ENCODE measurements at places on chromosomes 4 and X.
A peak's percentile ranks its signal among the peaks of the same experiment; 100 is the strongest.

DNA sequence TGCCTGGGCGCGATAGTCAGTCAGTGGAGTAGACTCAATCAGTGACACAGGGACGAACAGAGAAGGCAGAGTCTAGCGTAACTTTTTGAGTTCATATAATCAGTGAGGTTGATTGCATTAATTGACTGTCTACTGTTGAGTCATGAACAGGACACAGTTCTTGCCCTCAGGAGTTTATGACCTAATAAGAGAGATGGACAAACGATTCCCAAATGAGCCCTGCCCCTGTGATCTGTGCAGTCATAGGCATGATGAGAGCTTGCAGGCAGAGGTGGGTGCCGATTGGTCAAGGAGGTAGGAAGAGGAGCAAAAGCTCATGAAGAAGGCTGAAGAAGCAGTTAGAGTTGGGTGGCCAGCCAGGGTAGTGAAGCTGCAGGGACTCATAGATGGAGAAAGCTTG is 57.1 kb downstream of the ADD1 start:
- no peak for DNase-seq

DNA sequence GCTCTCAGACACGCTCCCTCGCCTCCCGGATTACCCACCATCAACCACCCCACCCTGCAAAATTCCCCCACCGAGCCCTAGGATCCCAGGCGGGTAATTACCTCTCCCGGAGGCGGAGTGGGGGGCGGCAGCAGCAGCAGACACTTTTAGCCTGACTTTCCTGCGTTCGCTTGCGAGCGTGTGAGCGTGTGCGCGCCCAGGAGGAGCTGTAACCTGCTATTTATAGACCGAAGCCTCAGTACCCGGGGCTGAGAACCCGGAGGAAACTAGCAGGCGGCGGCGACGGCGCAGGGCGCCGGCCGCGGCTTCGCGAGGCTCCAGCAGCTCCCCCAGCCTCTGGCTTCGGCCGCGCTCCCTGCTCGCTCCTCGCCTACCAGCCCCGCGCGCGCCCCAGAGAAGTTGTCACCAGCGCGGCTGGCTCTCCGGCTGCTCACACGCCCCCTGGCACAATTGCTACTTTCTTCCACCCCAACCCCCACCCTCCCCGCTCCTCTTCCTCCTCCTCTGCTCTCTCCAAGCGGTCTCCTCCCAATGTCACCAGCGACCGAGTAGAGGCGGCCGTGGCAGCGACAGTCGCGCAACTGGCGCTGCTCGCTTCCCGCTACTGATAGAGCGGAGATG is at the start of gene INPP4B:
TSS of gene INPP4B (minus strand) at position 194 of the 621 bp plus-strand sequence.
- no peak for DNase-seq

- no peak for DNase-seq
These were observed 20.6 kb upstream of the KIAA0232 start for GRCh38 chr4:6761649-6762615.

DNA sequence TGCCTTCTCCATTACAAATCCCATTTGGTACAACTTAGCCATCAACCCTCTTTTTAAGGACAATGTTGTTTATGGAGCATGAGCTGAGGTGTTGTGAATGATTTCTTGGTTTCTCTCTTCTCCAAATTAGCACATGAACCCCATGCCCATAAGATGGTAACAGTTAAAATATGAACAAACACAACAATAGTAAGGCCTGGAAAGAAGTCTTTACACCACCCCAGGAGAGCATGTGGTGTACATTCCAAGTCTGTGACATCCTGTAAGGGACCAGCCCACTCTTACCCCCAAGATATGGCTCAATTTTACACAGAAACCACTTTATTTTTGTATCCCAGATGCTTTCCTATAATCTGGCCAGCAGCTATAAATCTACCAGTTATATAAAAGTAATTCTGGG is 226.1 kb downstream of the COX18 start:
- no peak for DNase-seq

GRCh38 chrX:105190252-105190853 is 30.1 kb downstream of the TEX13A start:
- DNase-seq = no peak

DNA sequence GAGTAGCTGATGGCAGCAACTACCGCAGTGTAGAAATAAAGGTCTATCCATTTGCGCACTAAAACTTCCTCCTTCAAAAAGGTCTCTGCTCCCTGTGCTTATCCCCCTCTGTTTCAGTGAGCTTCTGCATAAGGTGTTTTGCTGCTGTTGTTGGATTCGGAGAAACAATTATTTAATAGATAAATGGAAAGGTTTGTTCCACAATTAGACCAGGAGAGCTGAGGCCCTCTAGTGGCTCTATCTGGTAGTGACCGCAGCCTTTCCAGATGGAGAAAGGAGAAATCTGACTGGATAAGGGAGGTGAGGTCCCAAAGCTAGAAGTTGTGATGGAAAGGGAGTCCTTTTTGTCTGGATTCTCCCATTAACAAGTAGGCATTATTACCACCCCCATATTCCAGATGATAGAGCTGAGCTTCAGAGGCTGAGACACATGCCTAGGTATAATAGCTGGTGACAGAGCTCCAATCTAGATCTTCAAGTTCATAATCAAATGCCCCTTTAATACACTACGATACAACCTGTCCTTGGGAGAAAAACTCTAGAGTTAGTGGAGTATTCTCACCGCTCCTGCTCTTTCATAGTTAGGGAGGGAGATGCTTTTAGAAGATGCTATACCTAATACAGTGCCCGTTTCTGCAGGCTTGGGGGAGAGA is 5.1 kb upstream of the GABRQ start:
- peak; percentile 52 for DNase-seq

DNA sequence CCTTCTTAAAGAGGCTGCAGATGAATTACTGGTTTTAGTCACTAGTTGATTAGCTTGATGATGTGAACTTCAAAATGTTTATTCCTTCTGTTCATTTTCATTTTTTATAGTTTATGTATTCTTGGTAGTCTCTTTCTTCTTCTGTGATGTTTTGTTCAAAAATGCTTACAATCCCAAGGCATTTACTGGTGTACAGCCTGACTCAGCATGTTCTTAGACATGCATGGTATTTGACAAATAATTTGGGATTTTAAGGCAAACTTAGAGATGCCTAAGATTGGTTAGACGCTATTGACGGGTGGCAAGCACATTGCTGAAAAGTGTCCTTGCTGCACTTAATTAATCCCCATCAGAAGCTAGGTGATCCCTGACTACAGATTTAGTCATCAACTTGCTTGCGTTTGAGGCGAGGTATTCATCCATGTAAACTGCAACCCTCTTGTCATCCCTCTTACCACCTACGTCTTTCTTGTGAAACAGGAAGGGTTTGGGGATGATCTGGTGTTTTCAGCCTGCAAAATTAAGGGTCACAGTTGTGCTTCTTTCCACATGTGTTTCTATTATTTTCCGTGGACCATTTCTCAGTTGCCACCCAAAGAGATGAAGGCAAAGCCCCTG is 331.8 kb downstream of the DKK2 start:
- DNase-seq = no peak

DNA sequence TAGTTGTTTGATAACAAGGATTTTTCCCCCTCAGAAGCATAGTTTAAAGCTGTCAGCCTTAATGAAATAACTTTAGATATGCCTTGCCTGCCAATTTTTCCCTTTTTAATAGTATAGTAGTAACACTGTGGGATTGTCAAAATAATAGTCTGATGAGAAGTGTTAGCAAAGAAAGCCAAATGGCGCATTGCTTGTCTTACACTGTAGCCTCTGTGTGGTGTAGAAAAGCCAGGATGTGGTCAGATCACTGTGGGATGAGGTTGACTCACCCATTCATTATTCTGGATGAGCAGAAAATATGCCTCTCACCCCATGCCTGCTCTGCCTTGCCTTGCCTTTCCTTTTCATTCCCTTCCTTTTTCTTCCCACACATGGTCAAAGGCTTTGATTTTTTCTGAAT is 257.8 kb upstream of the NRK start:
- DNase-seq = no peak

DNA sequence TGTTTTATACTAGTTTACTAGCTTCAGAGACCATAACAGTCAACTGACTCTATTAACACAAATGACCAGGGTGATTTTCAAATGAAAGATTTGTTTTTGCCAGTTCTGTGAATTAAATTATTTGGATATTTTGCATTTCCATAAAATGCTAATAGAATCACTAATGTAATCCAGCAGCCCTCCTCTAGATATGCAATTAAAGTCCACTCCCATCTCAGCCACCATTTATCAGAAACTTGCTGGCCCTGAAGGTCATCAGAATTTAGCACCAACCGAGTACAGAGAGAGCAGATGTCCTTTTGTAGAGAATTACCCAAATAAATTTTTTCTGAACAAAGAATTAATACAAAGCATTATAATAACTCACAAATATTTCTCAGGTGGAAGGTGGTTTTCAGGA is 531.1 kb upstream of the SLIT2 start:
- DNase-seq = no peak

DNA sequence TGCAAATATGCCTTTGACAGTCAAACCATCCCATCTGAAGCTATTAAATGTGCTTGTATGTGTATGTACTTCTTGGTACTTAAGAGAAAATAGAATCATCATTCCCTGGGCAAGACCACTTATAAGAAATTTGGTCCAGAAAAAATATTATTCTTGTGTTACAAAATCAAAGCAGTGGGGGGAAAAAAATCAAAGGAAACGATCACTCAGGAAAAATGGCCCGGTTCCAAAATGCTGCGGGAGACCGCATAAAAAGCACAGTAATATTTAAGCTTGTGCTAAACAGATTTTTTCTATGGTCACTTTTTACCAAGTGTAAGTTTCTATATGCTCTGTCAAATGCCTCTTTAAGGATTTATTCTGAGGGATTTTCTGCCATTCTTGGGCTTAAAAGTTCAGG is 36.1 kb downstream of the RAI2 start:
- DNase-seq = no peak

DNA sequence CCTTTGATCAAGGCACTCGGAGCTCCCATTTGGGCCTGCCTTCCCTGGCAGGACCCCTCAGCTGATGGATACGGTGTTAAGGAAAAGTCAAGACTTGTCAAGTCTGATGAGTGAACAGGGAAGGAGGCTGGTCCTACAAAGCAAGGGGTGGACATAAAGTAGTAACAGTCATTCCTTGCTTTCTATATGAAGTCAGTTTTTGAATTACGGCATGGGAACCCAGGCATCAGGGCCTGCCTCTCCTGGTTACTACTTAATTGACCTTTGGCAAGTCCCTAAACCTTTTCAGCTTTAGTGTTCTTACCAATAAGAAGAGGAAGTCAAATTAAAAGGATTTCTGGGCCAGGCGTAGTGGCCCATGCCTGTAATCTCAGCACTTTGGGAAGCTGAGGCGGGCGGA is 7.0 kb downstream of the CHST7 start:
- no peak for DNase-seq

GRCh38 chr4:68250151-68250930 is 4.8 kb upstream of the TMPRSS11B start:
- DNase-seq = no peak

DNA sequence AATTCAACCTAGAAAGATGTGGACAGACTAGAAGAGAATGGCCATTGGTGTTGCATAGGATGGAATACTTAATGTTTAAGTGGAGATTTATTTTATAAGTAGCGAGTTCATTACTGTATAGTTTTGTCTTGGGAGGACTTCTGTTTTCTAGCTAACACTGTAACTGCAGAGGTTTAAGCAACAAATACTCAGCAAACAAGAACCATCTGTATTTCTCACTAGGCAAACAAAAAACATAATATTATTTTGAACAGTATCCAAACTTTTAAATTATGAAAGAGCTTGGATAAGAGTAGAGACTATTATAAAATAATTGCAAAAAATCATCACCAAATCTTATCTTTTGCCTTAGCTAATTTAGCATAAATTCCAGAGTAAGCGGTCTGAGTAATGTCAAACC is 121.1 kb downstream of the GLRA3 start:
- no peak for DNase-seq

- DNase-seq = no peak
These were observed at the start of gene ADGRL3 for GRCh38 chr4:61200187-61200915. Gene ADGRL3, plus strand, starts transcription at chr4:61200326.

- DNase-seq = no peak
These were observed 79.1 kb downstream of the HMX1 start for GRCh38 chr4:8792491-8792890.

DNA sequence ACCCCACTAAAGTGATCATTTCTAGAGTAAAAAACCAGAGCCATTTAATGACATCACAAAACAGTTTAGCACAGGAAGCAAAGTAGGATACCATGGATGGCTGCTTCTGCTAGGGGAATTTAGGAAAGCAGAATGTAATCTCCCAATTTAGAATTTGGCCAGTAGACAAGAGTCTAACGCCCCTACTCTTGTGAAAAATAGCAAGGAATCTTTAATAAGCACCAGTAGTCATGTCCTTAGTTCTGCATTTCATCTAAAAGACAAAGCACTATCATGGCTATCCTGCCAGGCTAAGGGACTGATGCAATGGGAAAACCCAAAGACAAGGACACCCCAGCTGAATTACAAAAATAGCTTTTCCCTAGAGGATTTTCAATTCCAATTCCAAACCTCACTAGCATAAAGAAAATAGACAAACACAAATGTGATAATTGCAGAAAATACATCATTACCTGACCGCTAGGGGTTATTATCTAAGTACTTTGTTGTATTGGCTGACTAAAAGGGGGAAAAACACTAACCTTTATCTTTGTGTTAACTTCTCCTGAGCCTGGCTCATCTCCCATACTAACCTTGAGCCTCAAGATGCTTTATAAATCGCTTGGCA is 2.6 kb upstream of the AMMECR1 start:
- DNase-seq = no peak

GRCh38 chr4:140240237-140240636 is 86.3 kb upstream of the MAML3 start:
- no peak for DNase-seq

DNA sequence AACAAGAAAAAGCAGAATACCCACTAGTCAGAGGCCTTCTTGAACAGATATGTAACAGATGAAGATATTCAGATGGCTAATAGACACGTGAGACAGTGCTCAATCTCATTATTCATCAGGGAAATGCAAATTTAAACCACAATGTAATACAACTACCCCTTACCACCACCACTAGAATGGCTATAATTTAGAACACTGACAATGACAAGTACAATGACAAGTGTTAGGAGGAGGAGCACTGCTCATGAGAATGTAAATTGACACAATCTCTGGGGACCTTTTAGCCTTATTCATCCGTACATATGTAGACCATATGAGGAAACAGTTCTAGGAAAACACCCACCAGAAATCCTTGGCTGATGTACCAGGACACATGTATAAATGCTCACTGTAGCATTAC is 13.1 kb downstream of the ZNF81 start:
- DNase-seq = no peak

DNA sequence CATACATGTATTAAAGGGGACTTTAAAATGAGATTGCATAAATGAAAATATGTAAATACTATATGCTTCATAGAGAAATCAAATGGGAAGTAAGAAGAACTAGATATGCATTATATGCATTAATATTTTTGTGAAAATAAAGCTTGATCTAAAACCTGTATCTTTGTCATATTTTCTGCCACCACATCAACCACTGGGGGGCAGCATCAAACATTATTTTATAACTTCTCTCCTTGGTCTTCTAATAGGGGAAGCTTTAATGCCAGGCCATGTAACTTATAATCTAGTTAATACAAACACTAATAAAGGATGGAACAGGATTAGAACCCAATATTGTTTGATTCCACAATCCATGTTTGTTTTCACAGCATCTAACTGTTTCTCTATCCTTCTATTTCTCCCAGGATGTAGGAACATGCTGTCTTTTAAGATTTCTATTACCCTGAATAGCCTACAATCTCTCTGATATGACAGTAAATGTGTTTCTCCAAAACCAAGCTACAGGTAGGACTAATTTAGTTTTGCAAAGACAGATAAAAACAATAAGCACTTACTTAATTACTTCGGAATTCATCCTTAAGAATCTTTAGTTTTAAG is 10.0 kb downstream of the QRFPR start:
- DNase-seq = no peak

Data from vagina (tissue), 2 donors.